Stromal cell of bone marrow (primary cell): ENCODE measurements at places on chromosomes 6 and 20.

- no peak for DNase-seq
Observed at GRCh38 chr6:125640441-125641150, 108.8 kb upstream of the HEY2 start.

DNA sequence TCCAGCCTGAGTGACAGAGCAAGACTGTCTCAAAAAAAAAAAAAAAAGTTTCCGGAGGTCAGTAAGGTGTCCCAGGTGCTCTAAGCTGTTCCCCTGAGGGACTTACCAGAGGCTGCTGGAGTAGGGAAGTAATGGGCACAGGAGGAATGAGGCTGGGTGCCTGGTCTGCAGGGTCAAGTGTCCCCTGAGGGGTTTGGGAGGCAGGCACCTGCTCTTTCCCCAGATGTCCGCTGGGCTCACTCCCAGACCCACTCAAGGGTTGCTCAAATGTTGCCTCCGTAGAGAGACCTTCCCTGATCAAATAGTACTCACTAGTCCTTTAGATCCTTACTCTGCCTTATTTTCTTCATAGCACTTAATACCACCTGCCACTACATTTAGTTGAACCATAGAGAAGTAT lies 5.4 kb upstream of the MAPK13 start:
- no peak for DNase-seq

- DNase-seq = no peak
Observed at GRCh38 chr6:132023490-132023889, 72.3 kb upstream of the CCN2 start.

GRCh38 chr6:28977341-28978132 lies 27.6 kb downstream of the ZNF311 start:
- DNase-seq = no peak

- peak; percentile 94 for DNase-seq
Observed at GRCh38 chr6:75205776-75206575, at the start of gene COL12A1. TSS of gene COL12A1 (minus strand) at chr6:75206053. CDS start at chr6:75202792, 3,261 bp downstream.

DNA sequence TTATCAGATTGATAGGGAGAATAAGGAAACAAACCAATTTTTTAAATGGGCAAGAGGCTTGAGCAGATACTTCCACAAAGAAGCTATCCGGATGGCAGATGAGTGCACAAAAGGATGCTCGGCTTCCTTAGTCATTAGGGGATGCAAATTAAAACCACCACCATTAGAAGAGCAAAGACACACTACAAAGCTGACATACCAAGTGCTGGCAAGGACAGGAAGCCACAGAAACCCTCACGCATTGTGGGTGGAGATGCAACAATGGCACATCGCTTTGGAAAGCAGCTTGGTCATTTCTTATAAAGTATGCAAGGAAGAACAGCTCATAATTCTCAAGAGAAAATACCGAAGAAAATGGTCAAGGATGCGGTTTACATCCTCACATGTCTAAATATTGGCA lies 19.8 kb downstream of the BFSP1 start:
- DNase-seq = no peak

GRCh38 chr6:21665110-21665391 lies 71.5 kb downstream of the SOX4 start:
- DNase-seq = no peak

- DNase-seq = no peak
Observed at GRCh38 chr20:32796981-32797451, 22.7 kb upstream of the MAPRE1 start.

GRCh38 chr6:12490904-12491571 lies 200.9 kb downstream of the EDN1 start:
- DNase-seq = peak; percentile 91

DNA sequence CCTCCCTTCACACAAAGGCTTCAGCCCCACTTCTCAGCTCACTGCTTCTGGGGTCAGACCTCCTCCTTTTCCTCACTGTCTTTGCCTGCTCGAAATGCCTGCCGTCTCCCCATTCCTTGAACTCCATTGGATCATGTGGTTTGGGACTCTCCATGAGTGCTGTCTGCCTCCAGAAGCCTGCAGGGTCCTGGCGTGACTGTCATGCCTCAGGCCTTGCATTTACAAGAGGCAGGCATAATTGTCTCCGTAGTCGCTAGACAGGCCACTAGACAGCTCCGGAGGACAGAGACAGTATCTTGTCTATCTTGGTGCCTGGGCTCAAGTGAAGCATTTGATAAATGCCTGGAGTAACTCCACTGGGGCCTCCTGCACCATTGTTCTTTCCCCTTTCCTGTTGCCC lies 15.3 kb downstream of the PNLDC1 start:
- DNase-seq = no peak

- peak; percentile 13 for DNase-seq
Observed at GRCh38 chr20:21353236-21353635, 44.1 kb downstream of the NKX2-4 start.

GRCh38 chr6:119284861-119285521 lies 64.6 kb downstream of the MAN1A1 start:
- no peak for DNase-seq

DNA sequence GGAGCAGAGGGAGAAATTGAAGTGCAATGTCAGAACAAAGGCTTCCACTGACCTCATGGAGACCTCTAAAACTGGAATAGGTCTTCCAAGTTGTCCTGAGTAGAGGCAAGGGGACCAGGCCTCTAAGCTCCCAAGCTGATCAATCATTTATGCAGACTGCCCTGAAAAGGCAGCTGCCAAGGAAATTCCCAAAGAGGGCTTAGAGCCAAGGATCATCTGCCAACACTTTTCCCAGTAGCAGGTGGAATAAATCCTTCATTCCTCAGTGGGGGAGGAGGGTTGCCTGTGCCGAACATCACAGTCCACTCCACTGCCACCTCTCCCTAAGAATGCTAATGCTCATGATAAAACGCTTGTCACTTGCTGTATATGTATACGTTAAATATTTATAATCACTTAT lies 29.3 kb upstream of the RALY start:
- DNase-seq = no peak

- no peak for DNase-seq
Observed at GRCh38 chr20:878511-879307, 37.4 kb downstream of the ANGPT4 start.

DNA sequence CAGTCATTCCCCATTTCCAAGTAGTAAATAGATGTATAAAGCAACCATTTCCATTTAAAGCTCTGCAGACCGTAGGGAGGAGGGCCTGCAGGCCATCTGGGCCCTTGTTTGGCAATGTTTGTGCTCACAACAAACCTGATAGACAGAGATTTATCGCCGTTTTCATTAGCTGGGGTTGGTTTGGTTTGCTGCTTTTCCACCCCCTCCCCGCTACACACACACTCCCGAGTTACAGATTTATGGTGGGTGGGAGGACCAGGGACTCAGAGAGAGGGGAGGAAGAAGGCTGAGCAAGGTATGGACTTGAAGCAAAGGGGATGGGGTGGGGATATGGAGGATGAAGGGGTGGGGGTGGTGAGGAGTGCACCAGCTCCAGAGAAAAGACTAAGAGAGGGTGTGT lies 36.6 kb upstream of the FOXP4 start:
- no peak for DNase-seq

DNA sequence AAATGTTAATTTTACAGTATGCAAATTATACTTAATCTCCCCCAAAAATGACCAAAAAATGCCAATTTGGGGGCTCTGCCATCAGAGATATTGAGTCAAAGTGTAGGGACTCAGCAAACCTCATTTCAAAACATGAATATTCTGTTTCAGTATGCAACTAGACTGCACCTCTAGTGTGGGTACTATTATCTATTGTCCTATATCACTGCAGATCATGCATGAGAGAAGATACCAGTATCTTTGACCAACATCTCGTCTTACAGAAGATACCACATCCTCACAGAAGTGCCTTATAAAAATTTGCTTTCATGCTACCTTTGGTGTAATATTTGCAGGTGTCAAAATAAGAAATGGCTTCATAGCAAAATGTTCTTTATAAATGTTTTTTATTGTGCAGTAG lies 623.8 kb downstream of the TENT5A start:
- no peak for DNase-seq

GRCh38 chr6:69954733-69955132 lies 88.4 kb downstream of the COL19A1 start:
- no peak for DNase-seq

DNA sequence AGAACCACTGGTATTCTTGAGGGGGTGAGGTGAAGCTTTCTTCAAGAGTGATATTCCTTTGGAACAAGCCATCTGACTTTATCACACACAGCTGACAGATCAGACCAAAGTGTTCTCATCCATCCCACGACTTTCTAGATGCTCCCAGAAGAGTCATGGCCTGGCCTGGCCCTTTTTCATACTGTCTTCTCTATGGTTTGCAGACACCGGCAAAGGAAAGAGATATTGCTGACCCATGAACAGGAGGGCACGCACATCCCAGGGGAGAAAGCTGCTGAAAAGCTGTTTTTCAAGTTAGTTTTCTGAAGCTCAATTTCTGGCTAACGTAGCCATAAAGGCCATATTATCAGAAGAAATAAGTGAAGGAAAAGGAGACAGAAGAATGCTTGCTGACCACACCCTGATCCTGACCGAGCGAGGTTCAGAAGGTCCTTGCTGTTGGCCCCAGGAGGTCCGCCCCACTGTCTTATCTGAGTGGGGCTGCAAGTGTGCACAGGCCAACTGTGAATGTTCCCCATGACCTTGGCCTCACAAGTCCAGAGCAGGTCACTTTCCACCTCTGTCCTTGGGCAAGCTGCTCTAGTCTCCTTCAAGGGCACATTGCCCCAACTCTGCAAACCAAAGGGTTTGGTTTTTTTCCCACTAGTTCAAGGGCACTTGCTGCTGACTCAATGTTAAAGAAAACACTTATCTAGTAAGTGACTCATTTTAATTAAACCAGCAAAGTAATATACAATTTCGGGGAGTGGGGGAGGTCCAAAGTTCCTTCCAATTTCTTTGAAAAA lies 2.0 kb downstream of the ACSS1 start:
- no peak for DNase-seq

GRCh38 chr6:92593201-92593600 lies 826.2 kb downstream of the EPHA7 start:
- no peak for DNase-seq

GRCh38 chr6:131255911-131256310 lies 120.6 kb downstream of the AKAP7 start:
- no peak for DNase-seq

- DNase-seq = no peak
Observed at GRCh38 chr6:153621070-153621469, 418.0 kb upstream of the OPRM1 start.

DNA sequence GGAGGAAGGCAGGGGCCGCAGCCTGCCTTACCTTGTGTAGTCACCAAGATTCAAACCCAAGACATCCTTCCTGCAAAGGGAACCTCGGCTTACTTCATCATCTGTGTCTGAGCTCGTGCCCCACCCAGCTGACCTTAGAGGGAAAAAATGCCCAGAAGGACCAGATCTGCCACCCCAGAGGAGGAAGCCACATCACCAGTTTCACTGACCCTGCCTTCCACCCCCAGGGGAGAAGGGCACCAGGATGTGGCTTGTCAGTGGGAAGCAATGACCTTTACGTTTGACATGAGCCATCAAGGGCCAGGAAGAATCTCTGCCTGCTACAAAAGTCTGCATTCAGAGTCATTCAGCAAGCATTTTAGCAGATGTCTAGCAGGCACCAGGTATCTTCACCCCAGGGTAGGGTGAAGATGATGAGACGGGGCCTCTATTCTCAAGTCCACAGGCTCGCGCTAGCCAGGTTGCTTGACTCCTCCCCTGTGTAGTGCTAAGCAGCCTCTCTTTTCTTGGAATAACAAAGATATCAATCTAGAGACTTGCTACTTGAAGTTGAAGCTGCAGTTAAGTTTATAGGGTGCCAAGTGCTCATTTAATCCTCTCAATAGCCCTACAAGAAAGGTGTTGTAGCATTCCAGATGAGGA lies 28.1 kb downstream of the HM13 start:
- DNase-seq = no peak

DNA sequence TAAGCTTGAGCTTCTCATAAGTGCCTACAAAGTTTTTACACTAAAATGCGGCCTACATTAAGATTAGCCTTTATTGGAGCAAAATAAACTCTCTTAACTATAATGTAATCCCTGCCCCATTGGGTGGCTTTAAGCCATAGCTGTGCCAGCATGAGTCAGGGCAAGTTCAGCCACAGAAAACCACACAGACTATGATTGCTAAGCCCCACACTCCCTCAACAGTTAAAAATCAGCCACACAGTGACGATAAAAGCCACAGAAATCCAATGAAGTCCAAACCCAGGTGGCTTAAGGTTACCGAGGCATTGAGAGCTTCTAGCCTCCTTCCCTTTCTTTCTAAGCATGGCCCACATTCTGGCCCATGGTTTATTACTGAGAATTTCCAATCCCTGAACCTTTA lies 61.6 kb downstream of the GRM1 start:
- DNase-seq = peak; percentile 36

DNA sequence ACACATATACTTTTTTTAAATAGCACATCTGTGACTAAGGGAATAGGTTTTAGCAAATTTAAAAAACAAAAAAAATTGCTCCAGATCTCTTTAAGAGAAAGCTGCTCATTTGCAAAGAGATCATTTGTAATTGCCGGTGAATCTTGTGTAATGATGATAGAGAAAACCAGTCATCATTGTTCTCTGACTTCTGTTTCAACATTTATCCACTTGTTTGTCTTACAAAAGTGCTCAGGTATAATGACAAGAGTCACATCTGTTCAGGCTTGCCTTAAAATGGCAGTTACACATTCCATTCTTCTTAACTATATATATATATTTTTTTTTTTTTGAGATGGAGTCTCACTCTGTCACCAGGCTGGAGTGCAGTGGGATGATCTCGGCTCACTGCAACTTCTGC lies 165.2 kb downstream of the AIG1 start:
- DNase-seq = no peak

DNA sequence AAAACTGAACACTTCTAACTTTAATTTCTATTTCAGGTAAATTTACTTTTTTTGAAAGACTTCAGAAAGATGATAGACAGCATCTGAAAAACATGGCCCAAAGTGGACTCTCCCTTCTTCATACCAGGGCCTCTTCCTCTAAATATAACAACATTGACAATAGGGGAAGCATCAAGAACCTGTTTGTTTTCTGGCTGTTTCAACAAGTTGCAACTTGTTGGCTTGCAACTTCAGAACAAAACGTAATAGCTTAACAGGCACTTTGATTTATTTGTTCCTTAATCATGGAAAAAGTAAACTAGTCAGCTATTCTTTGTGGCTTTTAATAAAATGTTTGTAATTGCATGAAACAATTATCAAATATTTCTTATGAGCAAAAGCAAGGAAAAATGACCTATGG lies 34.3 kb downstream of the RGS17 start:
- DNase-seq = no peak

GRCh38 chr6:40715570-40716403 lies 128.6 kb upstream of the LRFN2 start:
- no peak for DNase-seq

- peak; percentile 26 for DNase-seq
Observed at GRCh38 chr6:29502597-29502996, 14.8 kb upstream of the MAS1L start.

- no peak for DNase-seq
Observed at GRCh38 chr20:46190478-46191167, 72.5 kb downstream of the CD40 start.

DNA sequence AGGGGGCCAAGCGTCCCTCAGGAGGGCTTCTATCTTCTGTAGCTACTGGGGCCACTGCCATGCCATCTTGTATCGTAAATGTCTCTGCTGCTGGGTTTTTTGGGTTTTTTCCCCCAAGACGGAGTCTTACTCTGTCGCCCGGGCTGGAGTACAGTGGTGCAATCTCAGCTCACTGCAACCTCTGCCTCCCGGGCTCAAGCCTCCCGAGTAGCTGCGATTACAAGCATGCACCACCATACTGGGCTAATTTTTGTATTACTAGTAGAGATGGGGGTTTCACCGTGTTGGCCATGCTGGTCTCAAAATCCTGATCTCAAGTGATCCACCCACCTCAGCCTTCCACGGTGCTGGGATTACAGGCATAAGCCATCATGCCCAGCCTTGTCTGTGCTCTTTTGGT lies 111.3 kb upstream of the LOC128125822 start:
- DNase-seq = no peak

- DNase-seq = no peak
Observed at GRCh38 chr20:59805786-59806577, 127.5 kb downstream of the SYCP2 start.
